A549 (cell line): ENCODE measurements at places on chromosomes 4 and X. TPM values are rescaled to one million over a fixed set of nuclear protein-coding genes. Genes with fewer than 3 reads are reported as not detected.

Gene ETDA
- polyA plus RNA-seq = not detected in 3 replicates

- DNase-seq = no peak
Measured at GRCh38 chr4:15250021-15250441, 177.8 kb upstream of the C1QTNF7 start.

DNA sequence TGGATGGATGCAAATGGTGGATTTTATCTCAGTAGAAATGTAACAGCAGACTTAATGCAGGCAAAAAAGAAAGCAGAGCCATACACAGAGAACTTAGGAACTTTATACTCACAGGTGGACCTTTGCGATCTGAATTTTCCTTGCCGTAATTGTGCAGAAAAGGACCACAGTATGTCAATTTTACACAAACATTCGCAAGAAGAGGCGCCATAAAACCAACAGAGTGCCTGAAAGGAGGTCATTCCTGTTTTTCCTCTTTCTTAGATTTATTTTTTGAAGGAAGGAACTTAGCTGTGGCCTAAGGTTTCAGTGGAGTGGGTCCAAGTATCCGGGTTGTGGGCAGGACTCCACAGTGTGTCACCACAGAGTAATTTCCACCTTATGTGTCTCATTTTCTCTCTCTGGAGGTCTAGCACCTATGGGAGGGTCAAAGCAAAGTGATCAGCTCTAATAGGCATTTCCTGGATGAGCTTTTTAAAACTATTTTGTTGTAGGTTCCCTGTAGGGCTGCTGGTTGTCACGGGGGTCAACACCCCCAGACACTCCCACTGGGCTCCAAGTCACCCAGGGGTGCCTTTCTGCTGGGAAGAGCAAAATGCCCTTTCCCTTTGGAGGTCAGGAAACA, 24.7 kb upstream of the PBDC1 start:
- DNase-seq = no peak

DNA sequence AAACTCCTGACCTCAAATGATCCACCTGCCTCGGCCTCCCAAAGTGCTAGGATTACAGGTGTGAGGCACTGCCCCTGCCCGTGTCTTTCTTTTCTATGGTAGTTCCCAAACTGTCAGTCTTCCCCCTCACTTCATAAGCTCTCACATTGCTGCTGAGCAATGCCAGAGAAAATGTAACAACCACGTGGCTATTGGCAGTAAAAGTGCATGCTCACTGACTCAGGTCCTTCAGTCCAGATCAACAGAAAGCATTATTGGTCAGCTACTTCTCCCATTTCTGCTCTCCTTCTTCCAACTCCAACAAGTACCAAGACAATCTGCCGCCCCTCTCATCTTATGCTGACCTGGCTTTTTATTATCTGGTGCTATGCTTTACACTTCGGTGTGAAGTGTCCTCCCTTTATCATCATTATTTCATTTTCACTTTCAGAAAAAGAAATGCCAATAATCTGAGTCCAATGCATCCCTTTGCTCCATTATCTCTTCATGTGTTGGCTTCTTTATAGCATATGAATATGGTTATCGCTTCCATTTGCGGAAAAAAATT, 133.8 kb upstream of the UGT8 start:
- DNase-seq = no peak

DNA sequence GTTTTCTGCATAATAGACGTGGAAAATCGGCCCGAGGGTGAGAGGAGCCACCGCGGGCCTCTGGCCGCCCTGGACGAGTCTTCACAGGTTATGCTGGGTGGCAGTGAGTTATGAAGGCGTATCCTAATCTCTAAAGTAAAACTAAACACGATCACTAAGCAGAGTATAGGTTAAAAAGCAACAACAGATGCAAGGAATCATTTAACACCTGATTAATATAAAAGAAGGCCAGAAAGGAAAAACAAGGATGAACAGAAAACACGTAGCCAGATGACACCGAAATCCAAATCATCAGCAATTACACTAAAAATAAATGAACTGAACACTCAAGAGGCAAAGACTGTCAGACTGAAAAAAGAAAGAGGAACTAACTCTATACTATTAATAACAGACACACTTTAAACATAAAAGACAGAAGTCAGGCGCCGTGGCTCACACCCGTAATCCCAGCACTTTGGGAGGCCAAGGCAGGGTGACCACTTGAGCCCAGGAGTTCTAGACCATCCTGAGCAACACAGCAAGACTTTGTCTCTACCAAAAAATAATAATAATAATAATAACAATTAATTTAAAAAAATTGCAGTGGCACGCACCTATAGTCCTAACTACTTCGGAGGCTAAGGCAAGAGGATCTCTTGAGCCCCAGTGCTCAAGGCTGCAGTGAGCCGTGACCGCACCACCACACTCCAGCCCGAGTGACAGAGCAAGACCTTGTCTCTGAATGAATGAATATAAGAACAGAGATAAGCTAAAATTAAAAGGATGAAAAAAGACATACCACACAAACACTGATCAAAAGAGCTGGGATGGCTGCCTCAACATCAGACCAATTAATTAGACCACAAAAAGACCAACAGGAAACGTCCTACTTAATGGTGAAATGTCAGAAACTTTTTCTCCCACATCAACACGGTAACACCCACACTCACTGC, 30.0 kb downstream of the CTBP1 start:
- DNase-seq = no peak

- no peak for DNase-seq
Measured at GRCh38 chrX:40143001-40143400, 45.2 kb upstream of the BCOR start.
